Glomerular endothelial cell (primary cell): ENCODE measurements at places on chromosomes 11 and 22. TPM values are rescaled to one million over a fixed set of nuclear protein-coding genes. Genes with fewer than 3 reads are reported as not detected.

Gene SLC22A9
- not detected in 2 replicates for total RNA-seq

Gene MS4A12
- not detected in 2 replicates for total RNA-seq

Gene ZP1
- not detected in 2 replicates for total RNA-seq

Gene OR5L2
- total RNA-seq: not detected in 2 replicates

Gene SYT7
- 0.53 and 1.3 TPM in 2 replicates for total RNA-seq

DNA sequence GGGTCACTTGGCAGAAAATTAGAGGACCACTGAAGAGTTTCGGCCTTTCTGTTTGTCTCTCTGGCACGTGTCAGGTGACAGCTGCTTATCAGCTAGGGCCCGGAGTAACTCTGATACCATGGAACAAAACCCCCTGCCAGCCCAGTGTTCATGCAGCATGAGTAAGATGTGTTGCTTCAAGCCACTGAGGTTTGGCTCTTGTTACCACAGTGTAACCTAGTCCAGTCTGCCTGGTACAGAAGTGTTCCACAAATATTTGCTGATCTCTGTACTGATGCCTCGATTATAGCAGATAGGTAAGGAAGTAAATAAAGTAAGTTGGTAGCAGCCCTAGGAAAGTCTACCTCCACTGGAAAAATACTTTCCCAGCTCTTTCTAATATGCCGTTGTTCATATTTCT lies 20.5 kb upstream of the ETS1 start:
- DNase-seq: no peak

GRCh38 chr11:134371436-134372185 lies 39.8 kb downstream of the GLB1L2 start:
- DNase-seq: no peak

DNA sequence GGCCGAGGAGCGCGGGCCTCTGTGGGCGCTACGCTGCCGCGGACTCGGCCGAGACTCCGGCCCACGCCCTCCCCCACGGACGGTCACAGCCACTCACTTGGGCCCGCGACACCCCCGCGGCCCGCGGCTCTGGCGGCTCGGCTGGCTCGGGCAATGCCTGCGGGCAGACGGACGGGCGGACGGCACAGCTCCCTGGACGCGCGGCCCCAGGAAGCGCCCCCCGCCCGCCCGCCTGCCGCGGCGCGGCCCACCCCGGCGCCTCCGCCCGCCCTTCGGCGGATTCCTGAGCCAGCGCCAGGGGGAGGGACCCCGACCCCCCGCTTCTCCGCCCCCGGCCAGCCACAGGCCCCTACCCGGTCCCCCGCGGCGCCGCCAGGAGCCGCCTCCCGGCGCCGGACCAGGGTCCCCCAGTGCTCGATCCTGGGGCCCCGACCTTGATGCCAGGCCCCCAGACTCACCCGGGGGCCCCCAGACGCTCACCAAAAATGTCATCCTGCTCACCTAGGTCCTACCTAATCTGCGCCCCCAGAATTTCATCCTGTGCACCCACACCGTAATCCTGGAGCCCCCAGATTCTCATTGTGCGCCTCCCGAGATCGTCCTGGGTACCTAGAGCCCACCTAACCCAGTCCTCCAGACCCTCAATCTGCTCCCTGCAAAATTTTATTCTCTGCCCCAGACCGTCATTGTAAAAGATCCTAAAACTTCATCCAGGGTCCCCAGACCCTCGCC lies at the start of gene EFEMP2:
TSS of gene EFEMP2 (minus strand) at position 215 of the 732 bp plus-strand sequence. CDS start 446 bp downstream, outside the sequence.
- no peak for DNase-seq

DNA sequence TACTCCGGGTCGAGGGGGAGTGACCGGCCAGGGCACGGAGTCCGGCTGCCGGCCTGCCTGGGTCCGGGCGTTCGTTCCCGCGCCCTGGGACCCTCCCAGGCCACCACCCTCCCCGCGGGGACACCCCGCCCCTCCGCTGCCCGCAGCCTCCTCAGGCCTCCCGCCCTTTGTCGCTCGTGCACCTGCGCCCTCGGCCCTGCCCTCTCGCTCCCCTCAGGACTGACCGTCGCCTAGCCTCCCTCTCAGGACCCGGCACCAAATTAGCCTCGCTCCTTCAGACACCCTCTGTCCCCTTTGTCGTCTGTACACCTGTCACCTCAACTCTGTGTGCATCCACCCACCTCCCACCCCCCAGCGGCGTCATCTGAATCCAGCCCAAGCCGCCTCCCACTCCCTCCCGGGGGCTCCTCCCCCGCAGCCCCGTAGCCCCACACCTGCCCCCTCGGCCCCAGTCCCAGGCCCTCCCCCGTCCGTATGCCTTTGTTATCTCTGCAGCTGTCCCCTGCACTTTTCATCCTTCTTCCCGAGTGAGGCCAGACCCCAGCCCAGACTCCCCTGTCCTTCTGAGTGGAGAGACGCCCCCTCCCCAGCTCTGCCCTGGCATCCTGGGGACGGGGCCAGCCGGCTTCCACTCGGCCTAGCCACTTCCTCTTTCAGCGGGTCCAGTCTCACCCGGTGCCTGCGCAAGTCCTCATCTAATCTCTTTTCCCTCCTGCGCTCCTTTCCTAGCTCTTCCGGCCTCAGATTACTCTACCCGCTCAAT lies 643 bp downstream of the TIGD3 start:
- DNase-seq: no peak

GRCh38 chr11:108135845-108136544 lies 14.6 kb downstream of the ACAT1 start:
- DNase-seq: no peak

DNA sequence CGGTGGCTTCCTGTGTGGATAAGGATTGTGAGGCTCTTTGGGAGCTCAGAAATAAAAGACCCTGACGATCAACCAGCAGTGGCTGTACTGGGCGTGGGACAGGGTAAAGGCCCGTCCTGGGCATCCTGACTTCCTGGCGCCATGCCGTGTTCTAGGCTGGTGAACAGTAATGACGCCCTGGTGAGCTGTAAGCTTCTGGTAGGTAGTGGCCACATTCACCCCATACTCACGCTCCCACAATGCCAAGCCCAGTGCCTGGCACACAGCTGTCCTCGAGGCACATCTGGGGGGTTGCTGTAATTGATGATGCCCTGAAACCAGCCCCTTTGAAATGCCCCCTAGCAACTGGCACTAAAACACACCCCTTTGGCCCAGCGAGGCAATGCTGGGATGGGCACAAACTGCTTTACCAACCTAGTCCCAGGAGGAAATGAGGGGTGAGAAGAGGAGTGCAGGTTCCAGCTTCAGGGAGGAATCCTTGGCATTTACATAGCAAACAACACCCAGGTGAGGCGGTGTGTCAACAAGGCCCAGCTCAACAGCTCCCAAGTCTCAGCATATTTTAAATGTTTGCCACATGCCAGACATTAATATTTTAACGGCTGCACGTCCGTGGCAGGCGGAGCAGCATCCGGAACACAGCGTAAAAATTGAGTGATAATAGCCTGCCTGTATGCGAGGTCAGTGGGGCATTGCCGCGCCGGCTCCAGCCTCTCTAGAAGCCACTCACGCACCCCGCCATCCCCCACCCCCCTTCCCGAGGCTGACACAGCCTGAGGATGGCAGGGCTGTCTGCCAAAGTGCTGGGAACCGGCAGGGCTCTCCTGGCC lies 79.3 kb downstream of the DSCAML1 start:
- no peak for DNase-seq

DNA sequence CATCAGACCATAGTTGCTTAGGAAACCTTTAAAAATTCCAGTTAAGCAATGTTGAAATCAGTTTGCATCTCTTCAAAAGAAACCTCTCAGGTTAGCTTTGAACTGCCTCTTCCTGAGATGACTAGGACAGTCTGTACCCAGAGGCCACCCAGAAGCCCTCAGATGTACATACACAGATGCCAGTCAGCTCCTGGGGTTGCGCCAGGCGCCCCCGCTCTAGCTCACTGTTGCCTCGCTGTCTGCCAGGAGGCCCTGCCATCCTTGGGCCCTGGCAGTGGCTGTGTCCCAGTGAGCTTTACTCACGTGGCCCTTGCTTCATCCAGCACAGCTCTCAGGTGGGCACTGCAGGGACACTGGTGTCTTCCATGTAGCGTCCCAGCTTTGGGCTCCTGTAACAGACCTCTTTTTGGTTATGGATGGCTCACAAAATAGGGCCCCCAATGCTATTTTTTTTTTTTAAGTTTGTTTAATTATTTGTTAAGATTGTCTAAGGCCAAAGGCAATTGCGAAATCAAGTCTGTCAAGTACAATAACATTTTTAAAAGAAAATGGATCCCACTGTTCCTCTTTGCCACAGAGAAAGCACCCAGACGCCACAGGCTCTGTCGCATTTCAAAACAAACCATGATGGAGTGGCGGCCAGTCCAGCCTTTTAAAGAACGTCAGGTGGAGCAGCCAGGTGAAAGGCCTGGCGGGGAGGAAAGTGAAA lies 73.4 kb downstream of the NCAPD3 start:
- DNase-seq: no peak

DNA sequence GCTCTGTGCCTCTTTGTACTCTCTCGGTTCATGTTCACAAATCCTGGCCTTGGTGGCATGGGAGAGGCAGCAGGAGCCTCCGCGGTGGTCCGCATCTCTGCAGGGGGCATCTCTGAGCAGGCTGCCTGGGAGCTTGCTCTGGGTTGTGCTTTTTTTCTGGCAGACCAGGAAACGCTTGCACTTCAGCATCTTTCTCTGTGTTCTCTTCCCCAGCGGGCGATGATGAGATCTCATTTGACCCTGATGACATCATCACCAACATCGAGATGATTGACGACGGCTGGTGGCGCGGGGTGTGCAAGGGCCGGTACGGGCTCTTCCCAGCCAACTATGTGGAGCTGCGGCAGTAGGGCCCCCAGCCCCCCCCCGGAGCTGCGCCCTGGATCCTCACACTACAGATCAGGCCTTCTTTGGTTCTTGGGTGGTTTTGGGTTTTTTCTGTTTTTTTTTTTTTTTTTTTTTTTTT lies 36.5 kb downstream of the CTTN start:
- no peak for DNase-seq

DNA sequence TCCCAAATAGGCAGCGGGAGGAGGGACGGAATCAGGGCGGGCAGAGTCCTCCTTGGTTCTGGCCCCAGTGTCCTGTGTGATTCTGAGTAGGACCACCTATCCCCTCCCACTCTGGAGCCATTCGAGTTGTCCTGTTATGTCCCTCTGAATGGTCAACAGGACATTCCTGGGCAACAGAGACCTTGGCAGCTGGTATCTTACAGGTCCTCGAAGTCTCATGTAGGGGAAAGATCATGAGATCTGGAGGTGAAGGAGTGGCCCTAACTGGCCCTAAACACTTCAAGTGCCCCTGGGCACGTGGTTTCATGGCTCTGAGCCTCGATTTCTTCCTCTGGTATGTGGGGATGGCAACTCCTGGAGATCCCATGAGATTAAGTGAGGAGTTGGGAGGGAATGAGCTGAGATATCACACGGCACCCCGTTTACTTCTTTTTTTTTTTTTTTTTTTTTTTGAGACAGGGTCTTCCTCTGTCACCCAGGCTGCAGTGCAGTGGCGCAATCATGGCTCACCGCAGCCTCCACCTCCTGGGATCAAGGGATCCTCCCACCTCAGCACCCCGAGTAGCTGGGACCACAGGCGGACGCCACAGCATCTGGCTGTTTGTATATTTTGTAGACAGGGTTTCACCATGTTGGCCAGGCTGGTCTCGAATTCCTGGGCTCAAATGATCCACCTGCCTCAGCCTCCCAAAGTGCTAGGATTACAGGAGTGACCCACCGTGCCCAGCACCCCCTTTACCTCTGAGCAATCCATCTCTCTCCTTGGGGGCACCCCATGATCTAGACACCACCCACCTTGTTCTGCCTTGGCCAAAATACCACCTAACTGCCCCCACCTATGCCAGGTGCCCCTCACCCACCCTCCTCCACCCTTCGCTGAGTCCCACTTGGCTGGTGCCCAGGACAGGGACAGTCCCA lies 6.8 kb downstream of the LIF start:
- DNase-seq: no peak

DNA sequence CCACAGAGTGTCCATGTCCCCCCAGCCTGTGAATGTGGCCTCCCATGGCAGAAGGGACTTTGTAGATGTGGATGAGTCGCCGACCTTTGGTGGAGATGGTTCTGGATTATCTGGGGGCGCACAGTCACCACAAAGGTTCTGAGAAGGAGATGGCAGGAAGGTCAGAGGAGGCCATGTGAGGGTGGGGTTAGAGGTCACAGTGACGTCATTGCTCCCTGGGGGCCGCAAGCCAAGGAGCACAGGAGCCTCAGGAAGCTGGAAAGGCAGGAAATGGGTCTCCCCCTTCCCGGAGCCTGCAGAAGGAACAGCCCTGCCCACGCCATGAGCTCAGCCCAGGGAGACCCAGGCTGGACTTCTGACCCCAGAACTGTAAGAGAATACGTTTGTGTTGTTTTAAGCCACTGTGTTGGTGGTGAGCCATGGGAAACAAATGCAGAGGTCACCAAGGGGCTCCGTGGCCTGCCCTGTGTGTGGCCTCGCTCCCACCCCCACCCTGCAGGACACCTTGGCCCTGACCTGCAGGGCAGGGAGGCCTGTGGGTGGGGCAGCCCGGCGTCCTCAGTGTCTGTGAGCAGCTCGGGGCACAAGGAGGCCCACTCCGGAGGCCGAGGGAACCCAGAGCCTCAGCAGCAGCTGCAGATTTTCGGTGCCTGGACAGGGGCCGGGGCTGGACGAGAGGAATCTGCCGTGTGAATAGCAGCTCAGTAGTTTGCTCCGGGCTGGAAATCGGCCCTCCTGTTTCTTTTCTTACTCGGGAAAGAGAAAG lies 32.1 kb downstream of the GRAMD4 start:
- DNase-seq: no peak

DNA sequence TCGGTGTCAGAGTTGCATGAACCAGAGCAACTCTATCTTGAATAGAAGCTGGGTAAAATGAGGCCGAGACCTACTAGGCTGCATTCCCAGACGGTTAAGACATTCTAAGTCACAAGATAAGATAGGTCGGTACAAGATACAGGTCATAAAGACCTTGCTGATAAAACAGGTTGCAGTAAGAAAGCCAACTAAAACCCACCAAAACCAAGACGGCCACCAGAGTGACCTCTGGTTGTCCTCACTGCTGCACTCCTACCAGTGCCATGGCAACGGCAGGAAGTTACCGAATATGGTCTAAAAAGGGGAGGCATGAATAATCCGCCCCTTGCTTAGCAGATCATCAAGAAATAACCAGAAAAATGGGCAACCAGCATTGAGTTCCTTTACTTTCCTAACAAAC lies 2.4 kb upstream of the KAT5 start:
- DNase-seq: no peak

DNA sequence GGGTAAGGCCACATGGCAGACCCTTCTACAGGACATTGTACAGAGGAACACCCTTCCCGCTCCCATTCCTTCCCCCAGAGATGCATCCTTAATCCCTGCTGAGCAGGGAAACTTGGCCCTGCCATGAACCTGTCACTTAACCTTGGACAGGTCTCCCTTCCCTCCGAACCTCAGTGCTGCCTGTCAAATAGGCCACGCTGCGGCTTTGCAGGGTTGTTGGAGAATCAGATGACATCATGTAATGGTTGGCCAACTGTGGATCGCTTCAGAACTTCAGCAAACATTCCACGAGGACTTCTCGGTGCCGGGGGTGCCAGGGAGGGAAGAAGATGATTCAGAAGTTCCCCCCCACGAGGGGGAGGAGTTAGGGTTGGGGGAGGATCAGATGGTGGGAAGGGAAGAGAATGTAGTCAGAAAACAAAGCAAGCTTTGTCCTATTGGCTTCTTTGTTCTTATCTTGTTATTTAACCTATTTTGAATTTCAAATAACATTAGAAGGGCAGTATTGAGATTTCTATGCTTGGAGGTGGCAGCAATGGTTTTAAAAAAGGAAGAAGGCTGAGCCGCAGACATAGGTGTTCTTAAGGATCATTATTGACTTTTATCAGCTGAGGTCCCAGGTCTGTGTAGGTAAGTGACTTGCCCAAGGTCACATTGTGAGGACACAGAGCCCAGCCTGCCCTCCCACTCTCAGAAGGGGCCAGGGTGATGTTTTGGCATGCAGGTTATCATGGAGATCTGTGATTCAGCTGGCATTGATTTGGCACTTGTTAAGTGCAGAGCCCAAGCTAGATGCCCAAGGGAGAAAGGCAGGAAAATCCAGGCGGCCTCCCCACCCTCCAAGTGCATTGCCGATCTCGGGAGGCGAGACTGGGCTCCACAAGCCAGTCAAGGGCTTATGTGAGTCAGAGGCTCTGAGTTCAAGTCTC lies 3.1 kb downstream of the CDC42EP1 start:
- DNase-seq: no peak
